ENCODE measurements at places on chromosomes 6 and 20.

- no peak for DNase-seq
Measured at GRCh38 chr6:54598787-54599313, 247.7 kb upstream of the FAM83B start.

DNA sequence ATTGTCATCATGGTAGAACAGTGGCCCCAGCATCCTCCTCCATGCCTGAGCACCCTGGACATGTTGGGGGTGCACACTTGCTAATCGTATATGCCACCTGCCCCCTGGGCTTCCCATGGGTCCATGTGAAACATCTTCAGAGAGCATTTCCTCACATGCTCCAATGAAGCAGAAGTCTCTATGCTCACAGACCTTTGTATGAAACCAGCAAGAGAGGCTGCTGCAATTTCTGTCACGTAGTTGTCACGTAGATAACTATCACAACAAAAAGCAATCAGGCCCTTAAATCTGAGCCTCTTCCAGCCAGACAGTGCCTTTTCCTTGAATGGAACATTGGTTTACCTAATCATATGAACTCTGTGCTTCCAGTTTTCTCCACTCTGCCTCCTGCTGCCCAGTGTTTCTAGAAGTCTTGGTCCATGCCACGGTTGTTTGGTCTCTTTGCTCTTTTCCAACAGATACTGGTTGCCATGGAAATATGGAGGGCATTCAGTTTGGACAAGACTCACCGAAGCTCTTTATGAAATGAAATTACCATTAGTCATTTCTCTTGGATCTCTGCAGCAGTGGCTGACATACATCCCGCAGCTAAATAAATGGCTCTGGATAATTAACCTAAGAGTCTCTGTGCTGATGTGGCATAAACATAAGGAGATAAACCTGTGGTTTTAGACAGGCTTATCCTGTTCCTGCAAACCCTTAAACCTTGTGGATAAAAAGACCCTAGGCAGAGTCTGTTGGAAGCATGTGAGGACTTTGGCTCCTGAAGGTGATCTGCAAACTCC lies 172.8 kb upstream of the SYNDIG1 start:
- no peak for DNase-seq

GRCh38 chr6:101832371-101832770 lies 438.9 kb downstream of the GRIK2 start:
- no peak for DNase-seq

DNA sequence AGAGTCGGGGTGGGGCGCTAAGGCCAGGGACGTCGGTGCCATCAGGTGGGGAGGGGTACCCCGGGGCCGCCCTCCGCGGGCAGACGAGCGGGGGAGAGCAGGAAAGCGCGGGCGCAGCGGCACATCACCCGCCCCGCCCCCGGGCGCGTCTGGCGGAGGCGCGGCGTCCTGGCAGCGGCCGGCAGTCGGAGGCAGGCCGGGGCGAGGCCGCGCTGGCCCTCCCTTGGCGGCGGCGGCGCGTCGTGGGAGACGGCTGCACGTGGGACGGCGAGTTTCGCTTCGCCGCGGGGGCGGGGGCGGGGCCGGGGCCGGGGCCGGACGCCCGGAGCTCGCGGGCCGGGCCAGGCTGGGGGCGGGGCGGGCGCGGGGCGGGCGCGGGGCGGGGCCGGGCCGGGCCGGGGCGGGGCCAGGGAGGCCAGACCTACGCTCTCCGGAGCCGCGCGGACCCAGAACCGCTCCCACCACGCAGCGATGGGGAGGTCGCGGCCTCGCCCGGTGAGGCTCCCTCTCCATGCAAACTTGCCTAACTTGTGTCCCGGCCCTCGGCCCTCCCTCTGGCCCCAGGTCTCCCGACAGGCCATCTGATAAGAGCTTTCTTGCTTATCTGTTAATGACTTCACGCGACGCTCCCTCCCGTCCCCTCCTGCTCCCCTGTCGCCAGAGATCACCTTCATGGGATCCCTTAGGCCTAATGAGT lies 12.5 kb downstream of the ITPR3 start:
- peak; percentile 41 for DNase-seq

GRCh38 chr6:83509441-83509840 lies 2.9 kb upstream of the PRSS35 start:
- no peak for DNase-seq

DNA sequence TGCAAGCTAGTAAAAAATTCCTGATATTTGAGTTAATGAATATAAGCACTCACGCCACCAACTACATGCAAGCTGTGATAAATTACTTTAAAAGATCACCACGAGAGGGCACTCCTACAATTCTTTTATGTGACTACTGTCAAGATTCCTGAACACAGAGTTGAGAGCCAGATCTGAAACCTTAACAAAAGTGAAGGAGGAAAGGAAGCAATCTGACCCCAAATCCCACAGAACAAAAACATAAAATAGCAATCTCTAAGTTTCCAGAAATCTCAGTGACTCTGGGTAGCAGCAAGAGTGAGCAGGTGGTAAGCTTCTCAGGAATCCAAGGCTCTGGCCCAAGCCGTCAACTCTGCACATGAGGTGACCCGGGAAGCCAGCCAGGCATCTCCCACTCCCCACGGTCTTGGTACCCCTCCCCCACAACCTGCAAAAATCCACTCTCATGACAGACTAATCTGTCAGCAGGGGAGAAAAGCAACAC lies 55.1 kb downstream of the STAU1 start:
- DNase-seq, result no peak

DNA sequence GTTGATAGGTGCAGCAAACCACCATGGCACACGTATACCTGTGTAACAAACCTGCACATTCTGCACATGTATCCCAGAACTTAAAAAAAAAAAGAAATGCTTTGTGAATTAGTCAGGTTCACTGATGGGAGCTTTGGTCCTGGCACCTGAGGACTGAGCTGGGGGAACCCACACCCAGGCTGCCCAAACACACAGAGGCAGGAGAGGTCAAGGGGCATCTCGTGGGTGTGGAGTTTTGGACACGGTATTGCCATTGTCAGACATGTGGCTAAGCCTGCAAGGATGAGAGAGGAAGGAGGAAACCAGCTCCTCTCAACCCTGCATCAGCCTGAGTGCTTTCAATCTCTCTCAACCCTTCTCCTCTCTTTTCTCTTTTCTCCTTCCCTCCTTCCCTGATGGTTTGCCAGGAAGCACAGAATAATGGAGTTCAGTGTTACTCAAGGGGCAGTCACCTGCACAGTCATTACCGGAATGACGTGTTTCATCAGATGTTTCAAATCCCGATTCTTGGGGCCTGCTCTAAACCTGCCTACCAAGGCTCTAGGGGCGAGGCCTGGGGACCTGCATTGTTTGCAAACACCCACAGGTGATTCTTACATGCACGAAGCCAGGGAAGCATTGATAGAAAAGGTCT lies 89.9 kb upstream of the NEDD9 start:
- DNase-seq, result no peak

DNA sequence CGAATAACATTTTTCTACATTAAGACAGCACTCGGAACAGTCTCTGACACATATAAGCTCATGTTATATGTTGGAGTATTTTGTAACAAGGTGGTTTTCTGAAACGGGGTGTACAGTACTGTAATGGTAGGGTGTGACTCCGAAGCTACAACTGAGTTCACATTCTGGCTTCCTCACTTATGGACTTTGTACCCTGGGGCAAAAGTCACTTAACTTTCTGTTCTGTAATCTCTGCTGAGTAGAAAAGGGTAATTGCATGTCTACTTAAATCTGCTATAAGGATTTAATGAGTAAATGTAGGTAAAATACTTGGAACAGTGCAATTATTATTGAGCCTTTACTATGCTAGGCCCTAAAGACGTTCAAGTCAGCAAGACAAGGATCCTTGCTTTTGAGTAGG lies 4.7 kb upstream of the LTV1 start:
- DNase-seq, result no peak

DNA sequence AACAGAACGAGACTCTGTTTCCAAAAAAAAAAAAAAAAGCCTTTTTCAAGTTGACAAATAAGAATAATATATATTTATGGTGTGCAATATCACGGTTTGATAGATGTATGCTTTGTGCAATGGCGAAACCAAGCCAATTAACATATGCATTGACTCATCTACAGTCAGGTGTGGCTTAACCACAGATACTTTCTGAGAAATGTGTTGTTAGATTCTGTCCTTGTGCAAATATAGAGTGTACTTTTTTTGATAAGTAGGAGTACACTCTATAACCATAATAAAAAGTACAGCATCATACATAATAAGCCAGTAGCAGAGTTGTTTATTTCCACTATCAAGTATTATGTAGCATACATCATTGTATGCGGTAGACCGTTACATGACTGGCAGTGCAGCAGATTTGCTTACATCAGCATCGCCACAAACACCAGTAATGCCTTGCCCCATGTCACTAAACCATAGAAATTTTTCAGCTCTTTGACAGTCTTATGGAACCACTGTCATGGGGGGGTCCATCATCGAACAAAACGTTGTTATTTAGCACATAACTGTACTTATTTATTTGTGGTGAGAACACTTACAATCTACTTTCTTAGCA lies 59.2 kb downstream of the TMEM170B start:
- no peak for DNase-seq
